ENCODE measurements at places on chromosomes 5 and 9.

DNA sequence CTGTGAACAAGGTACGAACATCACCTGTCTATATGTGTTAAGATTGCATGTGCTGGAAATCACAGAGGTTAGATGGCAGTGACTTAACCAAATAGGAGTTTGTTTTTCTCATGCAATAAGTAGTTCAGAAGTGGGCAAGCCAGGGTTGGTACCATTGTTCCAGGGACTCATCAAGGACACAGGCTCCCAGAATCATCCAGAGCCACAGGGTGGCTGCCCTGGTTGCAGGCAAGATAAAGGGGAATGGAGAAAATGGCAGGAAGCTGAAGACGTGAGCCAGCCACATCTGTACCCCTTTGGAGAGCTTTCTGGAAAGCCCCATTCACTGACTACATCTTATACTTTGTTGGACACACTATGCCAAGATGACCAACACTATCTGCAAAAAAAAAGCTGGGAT lies 126.0 kb upstream of the IL12B start:
- DNase-seq = no peak

- DNase-seq = no peak
These were observed 88.9 kb downstream of the CDK5RAP2 start for GRCh38 chr9:120490888-120491595.

DNA sequence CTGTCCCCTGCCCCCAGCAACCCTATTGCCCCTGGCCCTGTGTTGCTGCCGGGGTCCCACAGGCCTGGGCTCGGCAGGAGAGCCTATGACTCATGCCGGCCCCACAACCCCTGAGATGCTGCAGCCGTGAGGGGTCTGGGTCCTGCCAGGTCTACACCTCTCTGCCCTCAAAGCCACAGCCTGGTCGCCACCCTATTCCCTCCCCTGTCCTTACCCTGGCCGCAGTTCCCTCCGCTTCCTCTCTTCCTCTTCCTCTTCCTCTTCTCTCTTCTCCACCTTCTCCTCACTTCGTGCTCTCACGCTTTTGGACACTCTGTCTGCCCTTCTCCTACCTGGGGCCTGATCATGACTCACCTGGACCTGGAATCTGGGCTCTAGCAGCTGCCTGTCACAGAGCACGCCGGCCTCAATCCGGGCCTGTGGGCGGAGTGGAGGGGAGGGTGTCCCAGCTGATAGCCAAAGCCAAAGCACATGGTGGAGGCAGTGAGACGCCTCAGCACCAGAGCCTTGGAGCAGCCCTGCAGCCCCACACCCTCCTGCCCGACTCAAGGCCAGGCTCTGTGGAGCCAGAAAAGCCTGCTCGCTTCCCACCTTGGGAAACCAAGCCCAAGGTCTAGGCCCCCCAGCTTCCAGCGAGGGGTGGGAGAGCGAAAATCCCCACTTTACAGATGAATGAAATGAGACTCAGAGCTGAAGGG lies 26.8 kb upstream of the CSF1R start:
- DNase-seq = no peak

DNA sequence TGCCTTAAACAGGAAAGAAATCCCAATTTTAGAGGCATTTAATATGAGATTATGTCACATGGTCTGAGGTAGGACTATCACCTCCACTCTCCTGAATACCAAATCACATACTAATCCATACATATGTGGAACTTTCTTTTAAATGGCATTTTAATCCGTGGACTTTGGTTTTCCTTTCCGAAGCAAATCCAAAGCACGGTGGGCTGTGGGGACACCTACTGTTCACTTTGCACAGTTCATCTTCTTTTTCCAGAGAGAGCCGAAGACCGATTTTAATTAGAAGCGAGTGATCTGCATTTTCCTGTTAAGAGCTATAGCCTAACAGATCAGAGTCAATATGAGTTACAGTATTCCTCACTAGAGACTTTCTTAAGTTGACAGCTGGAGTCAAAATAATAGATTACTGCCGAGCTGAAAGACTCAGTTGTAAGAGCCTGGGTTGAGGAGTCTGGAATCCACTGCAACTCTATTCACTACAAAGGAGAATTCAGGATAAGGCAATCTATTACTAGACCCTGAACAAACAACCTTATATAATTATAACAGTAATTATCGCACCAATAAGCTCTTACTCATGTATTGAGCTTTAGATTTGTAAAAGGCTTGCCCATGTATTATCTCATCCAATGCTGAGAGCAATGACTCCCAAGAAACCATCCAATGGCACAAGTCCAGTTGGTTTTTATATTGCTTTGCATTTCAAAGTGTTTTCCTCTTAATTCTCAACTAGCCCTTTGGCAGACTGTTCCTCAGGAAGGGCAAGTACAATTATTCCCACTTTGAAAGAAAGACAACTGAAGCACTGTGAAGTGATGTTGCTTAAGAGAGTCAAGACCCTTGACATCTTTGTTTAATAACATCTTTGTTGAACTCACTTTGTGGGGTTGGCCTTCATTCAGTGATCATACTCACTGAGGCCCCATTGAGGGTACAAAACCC lies 144.7 kb downstream of the TRPM6 start:
- no peak for DNase-seq

DNA sequence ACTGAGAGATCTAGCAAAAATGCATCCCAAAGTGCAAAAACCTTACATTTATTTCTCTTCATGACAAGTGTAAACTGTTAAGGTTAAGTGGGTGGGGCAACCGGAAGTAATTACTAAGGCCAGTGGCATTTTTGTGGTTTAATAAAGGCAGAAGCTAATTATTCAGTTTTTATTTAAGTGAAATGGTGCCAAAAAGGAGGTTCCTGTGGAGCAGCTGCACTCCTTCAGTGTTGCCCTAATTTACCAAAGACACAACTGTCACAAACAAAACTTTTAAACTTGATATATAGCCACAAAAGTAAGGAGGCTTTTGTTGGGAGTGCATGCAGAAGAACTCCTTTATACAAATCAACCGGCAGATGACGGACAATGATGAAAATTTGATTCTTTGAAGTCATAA lies 81.6 kb downstream of the NDUFS4 start:
- DNase-seq = no peak
